Hematopoietic multipotent progenitor cell treated with erythropoietin and hydrocortisone succinate and interleukin-3 and kit ligand, for 17 days (in vitro differentiated cells): ENCODE measurements at places on chromosomes 16 and 17.
A peak's percentile ranks its signal among the peaks of the same experiment; 100 is the strongest.

- peak; percentile 12 for DNase-seq
These were observed 138.7 kb upstream of the RPH3AL start for GRCh38 chr17:491086-492021.

- DNase-seq, result no peak
These were observed 30.8 kb upstream of the DHX40 start for GRCh38 chr17:59534583-59534982.

DNA sequence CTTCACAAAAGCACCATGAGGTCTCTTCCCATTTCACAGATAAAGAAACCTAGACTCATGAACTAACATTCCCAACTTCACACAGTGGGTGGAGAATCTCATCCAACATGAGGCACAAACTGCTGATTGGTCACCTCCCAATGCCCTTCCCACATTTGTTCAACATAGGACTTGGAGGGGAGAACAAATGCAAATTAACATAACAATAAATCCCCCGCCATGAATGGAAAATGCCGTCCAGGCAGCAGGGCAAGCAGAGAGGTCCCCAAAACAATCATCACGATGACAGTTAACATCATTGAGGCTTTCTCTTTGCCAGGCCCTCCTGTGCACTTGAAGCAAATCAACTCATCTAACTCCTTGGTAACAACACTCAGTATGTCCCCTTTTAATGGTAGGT lies 185.3 kb downstream of the TMEM132E start:
- no peak for DNase-seq

- no peak for DNase-seq
These were observed 19.2 kb downstream of the ASIC2 start for GRCh38 chr17:33273743-33274410.

- DNase-seq, result no peak
These were observed 1.1 kb downstream of the ATP2A1 start for GRCh38 chr16:28879261-28879840.

- DNase-seq, result no peak
These were observed 44.7 kb downstream of the IL21R start for GRCh38 chr16:27446721-27447120.

- no peak for DNase-seq
These were observed 203.0 kb downstream of the CPPED1 start for GRCh38 chr16:12600536-12601256.

DNA sequence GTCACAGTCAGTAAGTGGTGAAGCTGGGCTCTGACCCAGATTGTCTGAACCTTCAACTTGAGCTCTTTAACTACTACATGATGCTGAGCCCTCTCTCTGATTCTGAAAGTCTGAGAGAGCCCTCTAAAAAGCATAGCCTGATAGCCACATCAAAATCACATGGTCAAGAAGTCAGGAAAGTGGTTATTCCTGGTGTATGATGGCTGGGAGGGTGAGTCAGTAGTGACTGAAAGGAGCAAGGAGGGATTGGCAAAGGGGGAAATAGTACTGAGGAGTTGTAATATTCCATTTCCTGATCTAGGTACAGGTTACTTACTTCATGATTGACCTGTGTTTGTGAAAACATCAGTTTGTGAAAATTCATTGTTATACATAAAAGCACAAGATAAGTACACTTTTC lies 89.1 kb downstream of the SSH2 start:
- DNase-seq, result no peak

DNA sequence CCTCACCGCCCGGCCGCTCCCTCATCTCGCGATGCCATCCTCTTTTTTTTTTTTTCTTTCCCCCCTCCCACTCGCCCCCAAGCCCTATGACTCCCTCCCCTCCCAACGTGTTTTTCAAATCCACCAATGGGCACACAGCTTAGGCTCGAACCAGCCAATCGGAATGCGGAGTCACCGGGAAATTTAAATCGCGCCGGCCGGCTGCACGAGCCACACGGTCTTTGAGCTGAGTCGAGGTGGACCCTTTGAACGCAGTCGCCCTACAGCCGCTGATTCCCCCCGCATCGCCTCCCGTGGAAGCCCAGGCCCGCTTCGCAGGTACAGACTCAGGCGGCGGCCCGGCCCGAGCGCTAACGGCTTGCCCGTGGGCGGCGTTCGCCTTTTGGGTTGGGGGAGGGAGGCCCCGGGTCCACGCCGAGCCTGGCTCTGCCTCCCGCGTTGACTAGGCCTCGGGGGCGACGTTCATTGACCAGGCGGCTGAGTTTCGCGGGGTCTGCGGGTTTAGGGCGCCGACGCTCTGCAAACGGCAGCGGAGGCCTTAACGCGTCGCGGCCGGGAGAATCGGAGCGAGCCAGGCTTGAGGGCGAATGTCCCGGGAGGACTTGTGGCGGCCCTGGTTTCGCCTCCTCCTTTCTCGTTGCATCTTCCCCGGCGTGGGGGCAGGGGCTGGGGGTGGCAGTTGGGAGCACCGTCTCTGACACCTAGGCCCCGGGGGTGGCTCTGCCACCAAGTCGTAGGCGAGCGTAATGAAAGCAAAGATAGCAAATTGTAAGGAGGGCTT lies at the start of gene KPNA2:
Gene KPNA2 (plus strand): TSS at position 213 of the 781 bp plus-strand sequence. CDS start 1,398 bp downstream, outside the sequence.
- DNase-seq, result peak; percentile 96

GRCh38 chr17:9817086-9817485 lies 4.8 kb downstream of the GSG1L2 start:
- no peak for DNase-seq

- DNase-seq, result no peak
These were observed 59.5 kb upstream of the CDC42EP4 start for GRCh38 chr17:73371285-73371684.

- no peak for DNase-seq
These were observed 101.6 kb downstream of the CYTH1 start for GRCh38 chr17:78680436-78680835.

DNA sequence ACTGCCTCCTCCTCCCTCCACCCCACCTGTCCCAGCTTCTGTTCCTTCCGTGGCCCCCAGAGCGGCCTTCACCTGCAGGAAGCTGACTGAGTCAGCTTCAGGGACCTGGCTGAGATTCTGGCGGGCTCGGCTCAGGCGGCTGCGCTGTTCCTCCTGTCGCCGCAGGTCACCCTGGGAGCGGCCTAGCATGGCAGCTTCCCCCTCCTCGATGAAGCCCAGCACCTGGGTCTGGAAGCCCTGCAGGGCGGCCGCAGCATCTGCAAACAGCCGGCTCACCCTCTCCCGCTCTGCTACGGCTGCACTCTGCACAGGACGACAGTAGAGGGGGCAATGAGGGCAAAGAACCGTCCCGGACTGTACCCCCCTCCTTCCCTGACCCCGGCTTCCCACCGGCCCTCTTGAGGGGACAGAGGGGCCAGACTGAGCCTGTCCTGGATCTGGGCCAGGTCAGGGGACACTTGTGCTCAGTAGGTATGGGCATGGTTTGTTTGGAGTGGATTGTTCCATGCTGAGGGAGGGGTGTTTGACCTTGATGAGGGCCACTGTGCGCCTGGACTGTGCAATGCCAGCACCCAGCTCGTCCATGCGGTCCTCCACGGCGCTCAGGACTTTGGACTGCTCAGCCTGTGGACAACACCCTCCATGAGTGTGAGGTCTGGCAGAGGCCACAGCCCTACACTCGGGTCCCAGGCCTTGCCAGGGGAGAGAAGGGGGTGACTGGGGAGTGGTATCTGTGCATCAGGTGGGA lies 2.0 kb downstream of the TRIM47 start:
- no peak for DNase-seq

GRCh38 chr17:50986989-50987660 lies 121.0 kb upstream of the TOB1 start:
- no peak for DNase-seq

GRCh38 chr17:64411999-64412771 lies 21.5 kb upstream of the PECAM1 start:
- no peak for DNase-seq

GRCh38 chr17:42333053-42333452 lies 44.8 kb downstream of the STAT5A start:
- no peak for DNase-seq

DNA sequence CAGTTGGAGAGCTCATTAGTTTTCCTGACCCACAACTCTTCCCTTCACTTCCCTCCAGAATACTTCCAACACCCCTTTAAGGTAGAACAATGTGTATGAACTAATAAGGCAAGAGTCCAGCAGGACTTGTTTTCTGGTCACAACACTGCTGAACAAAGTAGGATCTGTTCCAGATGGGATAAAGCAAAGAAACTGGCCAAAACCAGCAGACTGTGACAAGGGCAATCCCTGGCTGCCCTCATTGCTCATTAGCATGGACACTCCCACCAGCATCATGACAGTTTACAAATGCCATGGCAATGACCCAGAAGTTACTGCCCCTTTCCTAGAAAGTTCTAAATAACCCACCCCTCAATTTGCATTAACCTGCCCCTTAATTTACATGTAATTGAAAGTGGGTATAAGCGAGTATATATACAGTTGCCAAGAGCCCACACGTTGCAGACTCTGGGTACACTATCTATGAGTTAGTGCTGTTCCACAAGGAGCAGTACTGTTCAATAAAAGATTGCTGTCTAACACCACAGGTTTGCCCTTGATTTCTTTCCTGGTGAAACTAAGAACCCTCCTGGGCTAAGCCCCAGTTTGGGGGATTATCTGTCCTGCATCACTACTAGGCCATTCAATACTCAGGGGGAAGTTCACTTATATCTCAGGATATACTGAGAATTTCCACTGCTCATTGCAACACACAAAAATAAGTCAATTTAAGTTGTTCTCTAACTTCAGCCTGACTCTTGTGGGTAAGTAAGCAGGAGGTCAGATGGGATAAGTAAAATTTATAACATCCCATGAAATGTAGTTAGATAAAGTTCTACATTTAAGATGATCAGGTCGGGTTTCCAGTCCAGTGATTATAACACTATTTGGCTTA lies 82.3 kb downstream of the SSH2 start:
- DNase-seq, result no peak

DNA sequence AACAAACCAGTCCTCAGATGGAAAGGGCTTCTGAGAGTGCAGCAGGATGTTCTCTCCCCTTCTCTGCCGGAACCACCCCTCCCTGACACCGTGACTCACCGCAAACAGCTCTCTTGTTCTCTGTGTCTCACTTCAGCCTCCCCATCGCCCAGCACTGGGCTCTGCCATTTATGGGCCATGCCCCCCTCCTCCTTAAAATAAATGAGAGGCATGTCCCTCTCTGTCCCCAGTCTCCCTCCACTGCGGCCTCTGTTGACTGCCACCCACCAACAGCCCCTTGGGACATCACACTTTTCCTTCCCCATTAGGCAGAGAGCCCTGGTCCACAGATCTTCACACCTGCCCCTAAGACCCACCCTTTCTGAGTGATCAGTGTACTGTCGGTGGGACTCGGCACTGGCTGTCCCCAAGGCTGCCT lies 6.3 kb downstream of the CCDC102A start:
- no peak for DNase-seq

GRCh38 chr16:88957887-88958577 lies 19.0 kb downstream of the CBFA2T3 start:
- no peak for DNase-seq

DNA sequence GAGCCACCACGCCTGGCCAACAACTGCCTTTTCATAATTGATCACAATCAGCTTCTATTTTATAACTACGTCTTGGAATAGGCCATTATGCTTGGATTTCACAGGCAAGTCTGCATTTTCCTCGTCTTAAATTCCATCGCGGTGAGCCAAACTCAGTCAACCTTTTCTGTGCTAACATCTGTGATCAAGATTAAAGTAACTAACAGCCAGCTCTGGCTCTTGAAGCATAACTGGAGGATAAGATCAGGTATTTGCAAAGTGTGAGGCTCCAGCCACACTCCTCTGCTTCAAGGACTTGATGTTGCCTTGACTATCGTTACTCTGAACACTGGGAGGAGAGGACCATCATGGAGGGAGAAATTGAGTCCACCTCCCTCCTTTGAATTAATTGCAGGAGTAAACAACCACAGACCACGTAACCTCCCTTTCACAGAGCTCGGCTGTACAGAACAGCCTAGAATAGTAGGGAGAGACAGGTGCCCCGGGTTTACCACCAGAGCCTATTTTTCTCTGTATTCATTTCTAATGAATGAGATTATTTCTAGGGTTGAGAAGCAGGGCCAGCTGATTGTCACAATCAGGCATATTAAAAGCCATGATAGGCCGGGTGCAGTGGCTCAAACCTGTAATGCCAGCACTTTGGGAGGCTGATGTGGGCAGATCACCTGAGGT lies 143.0 kb downstream of the XYLT1 start:
- no peak for DNase-seq

- no peak for DNase-seq
These were observed 23.6 kb upstream of the GPRC5C start for GRCh38 chr17:74408262-74408661.
